ENCODE measurements at places on chromosomes 5 and 9. TPM values are rescaled to one million over a fixed set of nuclear protein-coding genes. Genes with fewer than 3 reads are reported as not detected.

Gene SUSD3
- total RNA-seq, result not detected

DNA sequence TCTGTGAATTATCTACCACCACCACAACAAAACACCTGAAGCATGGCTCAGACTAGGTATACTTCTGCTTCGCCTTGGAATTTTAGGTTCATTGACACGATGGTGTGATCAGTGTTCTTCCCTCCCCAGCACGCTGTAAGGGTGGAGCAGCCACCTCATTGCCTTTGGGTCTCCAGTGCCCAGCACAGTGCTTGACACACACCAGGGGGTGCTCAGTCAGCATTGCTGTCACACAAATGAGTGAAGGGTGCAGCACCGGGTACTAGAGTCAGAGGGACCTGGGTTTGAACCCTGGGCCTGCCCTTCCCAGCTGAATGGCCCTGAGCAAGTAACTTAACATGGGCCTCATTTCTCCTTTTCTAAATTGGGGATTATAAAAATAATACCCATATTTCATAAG is 9.9 kb upstream of the ANGPTL2 start:
- no peaks in the 10 kb centered on the region for H3K27me3 ChIP-seq
- H3K27ac ChIP-seq, result peak overlapping the region; percentile 86
- H3K4me1 ChIP-seq, result peaks cover 52% of the 10 kb centered on the region

Gene GARIN3
- not detected for total RNA-seq

Gene NFIB
- total RNA-seq, result 63.1 TPM

Gene UNC13B
- 29.8 TPM for total RNA-seq

- DNase-seq, result peak; percentile 25
- peak overlapping the region; percentile 91 for H3K27ac ChIP-seq
- no peaks in the 10 kb centered on the region for H3K27me3 ChIP-seq
- H3K4me1 ChIP-seq, result peaks cover 33% of the 10 kb centered on the region
- no peaks in the 10 kb centered on the region for H3K36me3 ChIP-seq
- H3K4me3 ChIP-seq, result no peak overlapping the region
Observed at GRCh38 chr5:134503088-134503936, 22.2 kb upstream of the JADE2 start.

DNA sequence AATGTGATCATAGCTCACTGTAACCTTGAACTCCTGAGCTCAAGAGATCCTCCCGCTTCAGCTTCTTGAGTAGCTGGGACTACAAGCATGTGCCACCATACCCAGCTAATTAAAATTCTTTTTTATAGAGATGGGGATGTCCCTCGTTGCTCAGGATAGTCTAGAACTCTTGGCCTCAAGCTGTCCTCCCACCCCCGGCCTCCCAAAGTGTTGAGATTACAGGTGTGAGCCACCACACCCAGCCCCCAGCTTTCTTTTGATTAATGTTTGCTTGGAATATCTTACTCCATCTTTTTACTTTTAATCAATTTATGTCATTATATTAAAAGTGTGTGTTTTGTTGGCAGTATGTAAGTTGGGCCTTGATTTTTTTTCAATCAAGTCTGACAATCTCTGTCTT is 59.4 kb upstream of the EXOC3 start:
- peaks cover 18% of the 10 kb centered on the region for H3K4me1 ChIP-seq
- H3K36me3 ChIP-seq, result peaks cover 30% of the 10 kb centered on the region
- no peak overlapping the region for H3K27ac ChIP-seq
- H3K27me3 ChIP-seq, result no peaks in the 10 kb centered on the region
- DNase-seq, result no peak
- no peak overlapping the region for H3K4me3 ChIP-seq

Gene ADAM19
- total RNA-seq, result 125 TPM

- peak overlapping the region; percentile 96 for H3K27ac ChIP-seq
- no peak for DNase-seq
- peaks cover 3% of the 10 kb centered on the region for H3K36me3 ChIP-seq
- no peak overlapping the region for H3K4me3 ChIP-seq
- H3K4me1 ChIP-seq, result peaks cover 98% of the 10 kb centered on the region
Observed at GRCh38 chr9:124264823-124265233, 7.1 kb downstream of the NEK6 start.

- H3K27ac ChIP-seq, result no peak overlapping the region
- peaks cover 3% of the 10 kb centered on the region for H3K4me1 ChIP-seq
- no peak for DNase-seq
Observed at GRCh38 chr5:113612060-113612496, 98.6 kb downstream of the YTHDC2 start.

DNA sequence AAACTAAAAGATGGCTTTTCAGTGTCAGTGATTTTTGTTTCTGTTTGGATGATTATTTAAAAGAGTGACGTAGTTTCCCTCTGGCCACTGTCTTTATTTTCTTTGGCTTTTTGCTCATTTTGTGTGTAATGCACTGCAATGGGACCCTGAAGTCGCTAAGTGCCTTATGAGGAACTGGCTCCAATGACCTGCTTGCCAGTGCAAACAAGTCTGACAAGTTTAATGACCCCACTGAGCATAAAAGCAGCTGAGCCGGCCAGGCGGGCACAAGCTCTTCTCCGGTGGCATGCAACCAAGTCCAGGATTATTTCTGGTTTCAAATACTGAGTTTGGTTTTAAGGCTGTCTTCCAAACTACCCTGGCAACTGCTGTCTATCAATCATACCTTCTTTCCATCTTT is 15.6 kb upstream of the GNA14 start:
- no peak for DNase-seq
- no peaks in the 10 kb centered on the region for H3K27me3 ChIP-seq
- peaks cover 16% of the 10 kb centered on the region for H3K4me1 ChIP-seq
- H3K27ac ChIP-seq, result peak overlapping the region; percentile 1
- no peaks in the 10 kb centered on the region for H3K36me3 ChIP-seq
- H3K4me3 ChIP-seq, result no peak overlapping the region

GRCh38 chr9:116899337-116900006 is 212.4 kb downstream of the TRIM32 start:
- no peaks in the 10 kb centered on the region for H3K36me3 ChIP-seq
- peaks cover 12% of the 10 kb centered on the region for H3K27me3 ChIP-seq
- no peak for DNase-seq
- no peak overlapping the region for H3K27ac ChIP-seq
- no peaks in the 10 kb centered on the region for H3K4me1 ChIP-seq

GRCh38 chr9:129677456-129677855 is 12.0 kb downstream of the PRRX2 start:
- peak overlapping the region; percentile 2 for H3K4me3 ChIP-seq
- peak overlapping the region; percentile 76 for H3K27ac ChIP-seq
- peaks cover 18% of the 10 kb centered on the region for H3K4me1 ChIP-seq
- H3K27me3 ChIP-seq, result peaks cover 13% of the 10 kb centered on the region
- no peak for DNase-seq

- peak overlapping the region; percentile 23 for H3K4me3 ChIP-seq
- peak overlapping the region; percentile 96 for H3K27ac ChIP-seq
- peaks cover 72% of the 10 kb centered on the region for H3K4me1 ChIP-seq
- no peaks in the 10 kb centered on the region for H3K27me3 ChIP-seq
- DNase-seq, result no peak
Observed at GRCh38 chr5:180799194-180799593, 3.4 kb downstream of the MGAT1 start.

Gene STC2
- total RNA-seq, result 1,121 TPM

Gene FKTN
- 16.2 TPM for total RNA-seq

- H3K4me3 ChIP-seq, result no peak overlapping the region
- DNase-seq, result no peak
- peaks cover 23% of the 10 kb centered on the region for H3K36me3 ChIP-seq
- H3K27me3 ChIP-seq, result no peaks in the 10 kb centered on the region
- no peak overlapping the region for H3K27ac ChIP-seq
- H3K4me1 ChIP-seq, result no peaks in the 10 kb centered on the region
Observed at GRCh38 chr9:37540634-37541033, 35.5 kb downstream of the FBXO10 start.

- H3K36me3 ChIP-seq, result peaks cover 32% of the 10 kb centered on the region
- H3K4me1 ChIP-seq, result peaks cover 12% of the 10 kb centered on the region
- H3K27me3 ChIP-seq, result no peaks in the 10 kb centered on the region
- H3K27ac ChIP-seq, result peak overlapping the region; percentile 50
Observed at GRCh38 chr9:97293207-97293721, 14.2 kb upstream of the CCDC180 start.

DNA sequence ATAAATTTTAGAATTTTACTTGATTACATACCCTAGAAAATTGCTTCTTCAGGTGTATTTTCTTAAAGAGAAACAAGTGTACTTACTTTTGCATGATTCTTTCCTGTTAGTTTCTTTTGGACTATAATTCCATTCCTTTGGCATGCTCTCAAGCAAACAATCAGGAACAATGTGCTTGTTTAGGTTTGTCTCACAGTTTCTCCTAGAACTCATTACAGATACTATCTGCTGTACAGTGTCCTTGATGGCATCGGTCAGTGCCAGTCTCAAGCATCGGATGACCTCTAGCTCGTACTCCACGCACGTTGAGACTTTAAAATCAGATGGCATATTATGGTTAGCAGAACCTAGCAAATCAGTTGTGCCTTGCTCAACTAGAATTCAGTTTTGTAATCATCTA is 214.9 kb downstream of the KIAA0825 start:
- no peaks in the 10 kb centered on the region for H3K36me3 ChIP-seq
- H3K4me1 ChIP-seq, result peaks cover 8% of the 10 kb centered on the region
- no peak overlapping the region for H3K27ac ChIP-seq
- DNase-seq, result no peak
- H3K4me3 ChIP-seq, result no peak overlapping the region

GRCh38 chr5:20017021-20017420 is 29.0 kb upstream of the CDH18 start:
- DNase-seq, result no peak
- no peak overlapping the region for H3K27ac ChIP-seq
- H3K4me3 ChIP-seq, result no peak overlapping the region
- H3K4me1 ChIP-seq, result no peaks in the 10 kb centered on the region
- no peaks in the 10 kb centered on the region for H3K36me3 ChIP-seq

GRCh38 chr9:120637919-120638318 is 58.0 kb upstream of the CDK5RAP2 start:
- DNase-seq, result no peak
- no peak overlapping the region for H3K4me3 ChIP-seq
- no peak overlapping the region for H3K27ac ChIP-seq
- H3K36me3 ChIP-seq, result peaks cover 15% of the 10 kb centered on the region
- peaks cover 12% of the 10 kb centered on the region for H3K4me1 ChIP-seq
- no peaks in the 10 kb centered on the region for H3K27me3 ChIP-seq

GRCh38 chr5:43411495-43411894 is 696 bp downstream of the CCL28 start:
- no peak for DNase-seq
- no peak overlapping the region for H3K4me3 ChIP-seq
- no peak overlapping the region for H3K27ac ChIP-seq
- peaks cover 4% of the 10 kb centered on the region for H3K36me3 ChIP-seq
- no peaks in the 10 kb centered on the region for H3K27me3 ChIP-seq

Gene ZFP37
- total RNA-seq, result 3.6 TPM

- no peaks in the 10 kb centered on the region for H3K36me3 ChIP-seq
- peaks cover 3% of the 10 kb centered on the region for H3K4me1 ChIP-seq
- peaks cover 7% of the 10 kb centered on the region for H3K27me3 ChIP-seq
- H3K4me3 ChIP-seq, result no peak overlapping the region
- DNase-seq, result no peak
Observed at GRCh38 chr5:127596501-127596900, 52.4 kb upstream of the CTXN3 start.

GRCh38 chr5:1465117-1465516 is 19.9 kb upstream of the SLC6A3 start:
- peaks cover 41% of the 10 kb centered on the region for H3K36me3 ChIP-seq
- no peaks in the 10 kb centered on the region for H3K27me3 ChIP-seq
- no peak for DNase-seq
- H3K4me1 ChIP-seq, result peaks cover 2% of the 10 kb centered on the region
- H3K27ac ChIP-seq, result no peak overlapping the region

Data from chondrocyte (in vitro differentiated cells).